ENCODE measurements at places on chromosomes 7 and 10.

DNA sequence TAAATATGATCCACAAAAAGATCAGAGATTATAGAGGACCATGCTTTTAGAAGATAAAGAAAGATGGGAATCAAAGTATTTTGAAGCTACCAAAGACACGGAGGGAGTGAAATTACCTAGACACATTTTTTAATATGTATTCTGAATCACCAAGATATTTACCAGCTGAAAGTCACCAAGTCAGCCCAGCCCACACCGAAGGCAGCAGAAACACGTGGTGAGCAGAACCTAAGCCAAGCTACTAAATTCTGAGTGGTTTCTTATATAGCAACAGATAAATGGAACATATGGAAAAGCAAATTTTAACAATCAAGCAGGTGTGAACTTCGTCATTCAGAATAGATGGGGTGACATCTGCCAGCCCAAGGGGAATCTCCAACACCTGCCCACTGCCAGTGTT lies 134.7 kb upstream of the AKR1E2 start:
- no peak for DNase-seq

- DNase-seq, result no peak
Observed at GRCh38 chr10:110498087-110498981, 627 bp downstream of the DUSP5 start.

DNA sequence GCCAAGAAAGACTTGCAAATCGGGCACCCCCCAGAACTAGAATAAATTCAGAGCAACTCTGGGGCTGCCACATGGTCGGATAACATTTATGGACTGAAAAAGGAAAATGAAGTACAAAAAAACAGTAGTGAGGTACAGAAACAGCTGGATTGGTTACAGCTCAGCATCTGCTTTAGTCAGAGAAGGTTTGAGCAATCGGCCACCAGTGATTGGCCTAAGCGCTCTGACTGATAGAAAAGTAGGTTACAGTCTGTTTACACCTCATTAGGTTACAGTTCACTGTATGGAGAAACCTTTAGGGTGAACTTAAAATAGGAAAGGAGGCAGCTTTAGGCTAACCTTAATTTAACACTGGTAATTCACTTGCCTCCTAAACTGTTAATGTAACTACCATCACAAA lies 102.0 kb upstream of the DKK1 start:
- DNase-seq, result no peak

DNA sequence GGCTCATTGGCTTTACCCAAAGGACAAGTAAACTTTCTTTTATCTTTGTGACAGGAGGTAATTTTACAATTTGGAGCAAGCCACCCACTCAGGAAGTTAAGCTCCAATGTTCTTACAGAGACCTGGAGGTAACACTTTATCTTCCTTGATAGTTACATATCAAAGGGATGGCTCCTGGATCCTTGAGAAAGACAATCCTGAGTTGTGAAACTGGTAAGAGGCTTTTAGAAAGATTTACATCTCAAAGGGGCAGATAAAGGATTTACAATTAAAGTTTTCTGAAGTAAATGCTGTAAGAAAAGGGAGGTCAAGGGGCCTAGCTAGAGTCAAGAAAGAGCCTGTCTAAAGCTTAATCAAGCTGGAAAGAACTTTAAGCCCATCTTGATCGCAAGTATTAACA lies 124.4 kb upstream of the ZNF804B start:
- no peak for DNase-seq

GRCh38 chr7:97835296-97836138 lies 36.7 kb downstream of the ASNS start:
- peak; percentile 38 for DNase-seq

- no peak for DNase-seq
Observed at GRCh38 chr10:56622335-56622973, 261.4 kb upstream of the ZWINT start.

DNA sequence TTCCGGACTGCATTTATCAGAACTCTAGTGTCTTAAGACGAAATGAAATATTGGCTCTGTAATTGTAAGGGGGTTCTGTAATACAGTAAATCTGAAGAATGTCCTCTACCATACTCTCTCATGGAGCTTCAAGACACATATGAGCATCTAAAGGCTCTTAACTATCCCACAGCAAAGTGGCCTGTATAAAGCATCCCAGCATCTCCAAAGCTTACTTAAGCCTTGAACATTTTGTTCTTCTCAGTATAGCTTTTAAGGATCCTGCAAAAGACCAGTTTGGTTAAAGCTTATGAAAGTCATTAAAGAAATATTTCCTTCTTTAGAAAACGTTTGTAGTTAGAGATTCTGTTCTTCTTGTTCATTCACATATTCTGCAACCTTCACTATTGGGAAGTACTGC lies 75.1 kb downstream of the HGF start:
- no peak for DNase-seq

GRCh38 chr7:98178762-98179490 lies 32.3 kb upstream of the BHLHA15 start:
- DNase-seq, result no peak

- no peak for DNase-seq
Observed at GRCh38 chr7:91942312-91942711, 1.6 kb downstream of the AKAP9 start.

- no peak for DNase-seq
Observed at GRCh38 chr7:106644999-106645398, 16.0 kb downstream of the CCDC71L start.

DNA sequence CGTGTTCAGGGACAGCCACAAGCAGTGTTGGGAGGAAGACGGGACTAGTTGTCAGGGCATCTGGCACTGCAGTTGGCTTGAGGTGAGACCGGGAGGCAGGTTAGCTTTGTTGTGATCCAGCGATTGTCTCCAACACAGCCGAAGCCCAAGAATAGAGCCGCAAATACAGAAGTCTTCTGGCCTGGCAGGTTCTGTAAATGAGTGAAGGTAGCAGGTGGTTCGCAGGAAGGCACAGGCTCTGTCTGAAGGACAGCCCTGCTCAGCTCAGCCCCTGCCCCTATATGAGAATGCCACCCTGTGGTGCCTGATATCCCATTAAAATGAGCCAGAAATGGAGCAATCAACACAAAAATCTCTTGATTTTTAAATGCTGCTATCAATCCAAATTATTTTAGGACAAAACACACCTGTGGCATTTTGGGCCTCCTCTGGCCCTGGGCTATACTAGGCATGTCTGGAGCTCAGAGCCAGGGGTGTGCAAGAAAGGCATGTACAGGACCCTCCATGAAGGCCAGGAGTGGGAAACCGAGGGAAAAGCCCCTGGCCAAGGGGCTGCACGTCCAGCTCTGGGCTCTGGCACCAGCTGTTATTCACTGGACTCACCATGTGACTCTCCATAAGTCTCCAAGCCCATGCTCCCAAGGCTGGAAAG lies 11.2 kb upstream of the C10orf71 start:
- DNase-seq, result no peak

DNA sequence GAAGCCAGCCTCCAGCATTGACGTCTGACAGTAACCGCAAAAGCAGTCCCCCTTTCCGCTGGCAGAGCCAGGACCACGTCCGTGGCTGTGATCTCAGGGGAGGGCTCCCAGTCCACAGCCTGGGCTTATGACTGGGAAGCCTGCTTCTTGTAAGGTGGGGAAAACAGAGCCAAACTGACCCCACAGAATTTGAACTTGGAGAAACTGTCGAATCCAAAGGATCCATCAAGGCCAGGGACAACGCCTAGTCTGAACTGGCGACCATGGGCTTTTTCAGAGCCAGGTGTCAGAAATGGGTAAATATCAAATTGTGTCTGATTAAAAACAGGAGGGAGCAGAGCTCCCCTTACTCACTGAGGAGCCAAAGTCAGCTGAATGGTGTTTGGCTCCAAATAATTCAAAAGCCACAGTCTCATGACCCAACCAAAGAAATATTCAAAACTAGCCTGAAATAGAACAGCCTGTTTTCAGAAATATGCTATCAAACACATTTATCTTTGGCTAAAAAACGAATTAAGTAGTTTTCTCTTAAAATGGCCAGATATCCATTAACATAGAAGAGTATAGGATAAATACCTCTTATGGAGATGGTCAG lies 751.4 kb upstream of the GALNT17 start:
- no peak for DNase-seq

- no peak for DNase-seq
Observed at GRCh38 chr10:77240041-77240652, 397.5 kb downstream of the KCNMA1 start.

DNA sequence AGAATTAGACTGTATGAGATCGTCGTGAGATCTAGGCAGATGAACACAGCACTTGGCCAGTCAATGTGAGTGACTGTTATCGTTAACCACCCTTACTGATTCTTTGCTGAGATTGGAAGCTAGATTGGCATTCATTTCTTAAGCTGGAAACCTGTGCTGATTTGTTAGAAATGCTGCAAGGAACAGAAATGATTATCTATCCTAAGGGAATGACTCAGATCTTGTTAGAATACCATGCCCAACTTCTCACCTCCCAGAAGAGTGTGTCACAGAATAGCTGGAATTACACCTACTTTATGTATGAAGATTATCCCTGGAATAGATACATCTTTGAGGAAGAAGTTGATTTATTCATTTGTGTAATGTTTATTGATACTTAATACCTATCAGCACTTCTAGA lies 275.2 kb downstream of the AUTS2 start:
- no peak for DNase-seq

GRCh38 chr10:75187961-75188426 lies 22.6 kb upstream of the VDAC2 start:
- DNase-seq, result peak; percentile 39

GRCh38 chr10:53864846-53865245 lies 936.2 kb downstream of the PCDH15 start:
- DNase-seq, result no peak

DNA sequence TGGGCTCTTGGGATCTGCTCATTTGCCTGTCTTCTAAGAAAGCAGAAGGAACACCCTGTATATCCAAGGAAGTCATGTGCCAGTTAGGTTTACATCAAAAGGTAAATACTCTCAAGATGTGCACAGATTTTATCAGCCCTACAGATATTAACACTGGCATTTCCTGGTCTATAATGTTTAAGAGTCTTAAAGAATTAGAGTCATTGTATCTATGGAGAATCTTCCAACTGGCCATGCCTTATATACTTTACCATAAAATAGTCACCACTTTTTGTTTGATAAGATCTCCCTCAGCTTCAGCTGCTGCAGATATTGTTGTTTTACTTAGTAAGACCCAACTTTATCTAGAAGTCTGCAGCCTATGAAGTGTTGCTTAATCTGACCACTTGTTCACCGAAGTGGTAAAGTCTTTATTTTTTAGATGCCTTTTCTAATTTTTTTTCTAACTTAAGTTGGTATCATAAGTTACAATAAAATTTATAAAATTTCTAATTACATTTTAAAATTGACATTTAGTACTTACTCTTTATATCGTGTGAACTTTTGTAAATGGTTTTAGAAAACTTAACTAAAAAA lies 58.5 kb downstream of the CPED1 start:
- no peak for DNase-seq

DNA sequence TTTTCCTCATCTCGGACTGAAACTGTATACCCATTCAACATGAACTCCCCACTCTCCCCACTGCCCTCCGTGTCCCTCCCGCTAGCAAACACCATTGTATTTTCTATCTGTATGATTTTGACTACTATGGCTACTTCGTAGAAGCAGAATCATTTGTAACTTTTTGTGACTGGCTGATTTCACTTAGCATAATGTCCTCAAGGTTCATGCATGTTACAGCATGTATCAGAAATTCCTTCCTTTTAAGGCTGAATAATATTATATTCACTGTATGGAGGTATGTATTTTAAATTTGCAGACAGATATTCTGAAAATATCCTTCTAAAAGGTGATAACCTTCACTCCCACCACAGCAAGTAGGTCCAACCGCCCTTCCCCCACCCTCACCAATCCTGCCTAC lies 42.9 kb upstream of the MMD2 start:
- no peak for DNase-seq

GRCh38 chr10:32376097-32376496 lies 29.1 kb upstream of the EPC1 start:
- no peak for DNase-seq

GRCh38 chr7:81244224-81244623 lies 325.4 kb upstream of the SEMA3C start:
- DNase-seq, result no peak

DNA sequence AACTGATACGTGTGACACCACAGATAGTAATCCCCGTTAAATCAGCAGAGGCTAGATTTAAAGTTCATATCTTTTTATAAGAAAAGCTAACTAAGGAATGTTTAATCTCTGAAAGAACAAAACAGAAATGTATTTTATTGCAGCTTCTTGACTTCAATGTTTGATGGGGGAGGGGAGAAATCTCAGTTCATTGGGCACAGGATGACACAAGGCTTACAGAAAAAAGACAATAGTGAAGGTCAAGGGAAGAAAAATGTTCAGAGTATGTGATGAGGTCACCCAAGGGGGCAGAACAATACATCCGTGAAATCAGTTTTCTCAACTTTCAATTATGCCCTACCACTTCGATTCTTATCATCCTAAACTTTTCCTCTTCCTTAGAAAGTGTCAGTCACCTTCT lies 102.9 kb downstream of the ELAPOR2 start:
- no peak for DNase-seq

DNA sequence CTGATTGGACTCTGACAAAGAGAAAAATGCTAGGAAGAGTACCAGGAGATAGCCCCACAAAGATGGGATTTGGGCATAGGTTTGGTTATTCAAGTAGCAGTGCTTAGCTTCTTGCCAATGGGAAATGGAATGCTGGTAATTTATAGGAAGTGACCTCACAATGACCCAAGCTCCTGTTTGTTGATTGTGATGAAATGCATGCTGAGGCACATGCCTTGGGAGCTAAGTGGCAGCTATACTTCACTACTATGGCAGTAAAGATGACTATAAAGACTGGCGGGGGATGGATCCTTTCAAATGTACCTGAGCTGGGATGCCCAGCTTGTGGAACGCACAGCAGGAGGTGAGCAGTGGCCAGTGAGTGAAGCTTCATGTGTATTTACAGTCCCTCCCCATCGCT lies 153.8 kb downstream of the ZNF22 start:
- no peak for DNase-seq
